ENCODE measurements at places on chromosomes 16 and 17. TPM values are rescaled to one million over a fixed set of nuclear protein-coding genes. Genes with fewer than 3 reads are reported as not detected.

ZDHHC1 gene
- total RNA-seq: 4.4 TPM

NPIPB8 gene
- not detected for total RNA-seq

- H3K4me3 ChIP-seq: no peak overlapping the region
- H3K27me3 ChIP-seq: no peaks in the 10 kb centered on the region
- no peak for DNase-seq
- H3K36me3 ChIP-seq: peaks cover 86% of the 10 kb centered on the region
- peak overlapping the region; percentile 60 for H3K27ac ChIP-seq
- peaks cover 16% of the 10 kb centered on the region for H3K4me1 ChIP-seq
These were observed 7.3 kb downstream of the FLCN start for GRCh38 chr17:17229416-17230384.

DNA sequence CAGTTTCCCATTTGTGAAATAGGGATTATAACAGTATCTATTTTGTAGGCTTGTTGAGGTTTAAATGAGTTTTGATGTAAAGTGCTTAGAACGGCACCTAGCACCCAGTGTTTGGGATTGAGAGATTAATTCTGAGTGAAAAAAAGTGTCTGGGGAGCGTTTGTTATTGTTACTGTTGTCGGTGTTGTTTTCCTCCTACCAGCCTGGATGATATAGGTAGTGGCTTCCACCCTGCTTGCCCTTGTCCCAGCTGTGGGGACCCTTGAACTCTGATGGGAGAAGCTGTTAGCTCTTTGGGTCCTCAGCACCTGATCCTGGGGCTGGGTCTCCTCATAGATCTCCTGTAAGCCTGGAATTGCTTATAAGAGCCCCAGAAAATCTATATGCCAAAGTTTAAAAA, 4.9 kb downstream of the FMNL1 start:
- no peaks in the 10 kb centered on the region for H3K27me3 ChIP-seq
- H3K4me1 ChIP-seq: peaks cover 54% of the 10 kb centered on the region
- no peak for DNase-seq
- H3K36me3 ChIP-seq: no peaks in the 10 kb centered on the region
- no peak overlapping the region for H3K4me3 ChIP-seq

Measured in heart right ventricle (tissue), 16 donors.